ENCODE measurements at places on chromosomes 7 and 10.

- DNase-seq = no peak
- no peak overlapping the region for H3K27ac ChIP-seq
- no peaks in the 10 kb centered on the region for H3K36me3 ChIP-seq
- peaks cover 4% of the 10 kb centered on the region for H3K27me3 ChIP-seq
- H3K4me3 ChIP-seq = no peak overlapping the region
- H3K4me1 ChIP-seq = no peaks in the 10 kb centered on the region
These were observed 163.7 kb downstream of the WNT2 start for GRCh38 chr7:117158941-117159697.

DNA sequence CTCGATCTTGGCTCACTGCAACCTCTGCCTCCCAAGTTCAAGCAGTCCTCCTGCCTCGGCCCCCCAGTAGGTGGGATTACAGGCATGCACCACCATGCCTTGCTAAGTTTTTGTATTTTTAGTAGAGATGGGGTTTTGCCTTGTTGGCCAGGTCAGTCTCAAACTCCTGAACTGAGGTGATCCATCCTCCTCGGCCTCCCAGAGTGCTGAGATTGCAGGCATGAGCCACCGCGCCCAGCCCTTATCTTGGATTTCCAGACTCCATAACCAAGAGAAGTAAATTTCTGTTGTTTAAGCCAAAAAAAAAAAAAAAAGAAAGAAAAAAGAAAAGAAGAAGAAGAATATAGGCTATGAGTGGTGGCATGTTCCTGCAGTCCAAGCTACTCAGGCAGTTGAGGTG lies 53.3 kb upstream of the RABGEF1 start:
- peaks cover 12% of the 10 kb centered on the region for H3K4me1 ChIP-seq
- DNase-seq = no peak
- H3K27me3 ChIP-seq = no peaks in the 10 kb centered on the region
- no peak overlapping the region for H3K27ac ChIP-seq

GRCh38 chr7:82617156-82617555 lies 173.6 kb upstream of the CACNA2D1 start:
- no peaks in the 10 kb centered on the region for H3K36me3 ChIP-seq
- DNase-seq = no peak
- no peak overlapping the region for H3K4me3 ChIP-seq
- H3K27me3 ChIP-seq = no peaks in the 10 kb centered on the region
- no peak overlapping the region for H3K27ac ChIP-seq

- no peak for DNase-seq
- H3K27ac ChIP-seq = no peak overlapping the region
- H3K4me1 ChIP-seq = no peaks in the 10 kb centered on the region
- no peaks in the 10 kb centered on the region for H3K27me3 ChIP-seq
- no peaks in the 10 kb centered on the region for H3K36me3 ChIP-seq
- H3K4me3 ChIP-seq = no peak overlapping the region
These were observed 54.2 kb downstream of the DNAJC12 start for GRCh38 chr10:67783606-67784294.

DNA sequence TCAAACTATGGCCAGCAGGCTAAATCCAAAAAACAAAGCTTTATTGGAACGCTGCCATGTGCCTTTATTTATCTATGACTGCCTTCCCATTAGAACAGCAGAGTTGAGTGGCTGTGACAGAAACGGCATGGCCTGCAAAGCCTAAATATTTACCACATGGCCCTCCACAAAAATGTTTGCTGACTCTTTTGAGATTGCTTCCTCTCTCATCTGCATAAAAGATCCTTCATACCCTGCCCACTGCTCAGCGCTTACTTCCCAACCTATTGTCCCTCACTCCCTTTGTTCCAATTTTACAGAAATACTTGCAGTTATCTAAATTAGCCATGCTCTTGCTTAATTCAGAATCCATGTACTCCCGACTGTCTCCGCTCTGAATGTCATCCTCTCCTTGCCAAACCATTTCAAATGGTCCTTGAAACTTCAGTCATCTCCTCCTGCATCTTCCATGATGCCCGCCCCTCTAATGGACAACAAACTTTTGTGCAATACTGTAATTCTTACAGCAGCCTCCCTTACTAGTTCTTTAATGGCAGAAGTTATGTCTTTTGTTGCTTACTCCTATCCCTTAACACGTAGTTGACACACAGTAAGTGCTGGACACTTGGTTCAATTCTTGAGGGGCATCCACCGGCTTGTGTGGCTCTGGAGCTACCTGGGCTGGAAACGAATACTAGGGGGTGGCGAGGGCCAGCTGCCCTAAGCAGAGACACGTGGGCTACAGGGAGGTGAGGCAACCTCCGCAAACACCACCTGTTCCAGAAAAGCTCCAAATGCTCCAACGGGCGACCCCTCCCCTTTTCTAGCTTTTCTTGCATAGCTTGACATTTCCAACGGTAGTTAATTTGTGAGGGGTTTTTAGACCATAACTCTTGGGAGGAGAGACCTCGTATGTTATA lies 832 bp downstream of the XRCC2 start:
- peak; percentile 48 for DNase-seq
- peaks cover 30% of the 10 kb centered on the region for H3K36me3 ChIP-seq
- H3K27ac ChIP-seq = peak overlapping the region; percentile 79
- peaks cover 26% of the 10 kb centered on the region for H3K4me1 ChIP-seq
